ENCODE measurements at places on chromosomes 2 and 18.
A peak's percentile ranks its signal among the peaks of the same experiment; 100 is the strongest.

DNA sequence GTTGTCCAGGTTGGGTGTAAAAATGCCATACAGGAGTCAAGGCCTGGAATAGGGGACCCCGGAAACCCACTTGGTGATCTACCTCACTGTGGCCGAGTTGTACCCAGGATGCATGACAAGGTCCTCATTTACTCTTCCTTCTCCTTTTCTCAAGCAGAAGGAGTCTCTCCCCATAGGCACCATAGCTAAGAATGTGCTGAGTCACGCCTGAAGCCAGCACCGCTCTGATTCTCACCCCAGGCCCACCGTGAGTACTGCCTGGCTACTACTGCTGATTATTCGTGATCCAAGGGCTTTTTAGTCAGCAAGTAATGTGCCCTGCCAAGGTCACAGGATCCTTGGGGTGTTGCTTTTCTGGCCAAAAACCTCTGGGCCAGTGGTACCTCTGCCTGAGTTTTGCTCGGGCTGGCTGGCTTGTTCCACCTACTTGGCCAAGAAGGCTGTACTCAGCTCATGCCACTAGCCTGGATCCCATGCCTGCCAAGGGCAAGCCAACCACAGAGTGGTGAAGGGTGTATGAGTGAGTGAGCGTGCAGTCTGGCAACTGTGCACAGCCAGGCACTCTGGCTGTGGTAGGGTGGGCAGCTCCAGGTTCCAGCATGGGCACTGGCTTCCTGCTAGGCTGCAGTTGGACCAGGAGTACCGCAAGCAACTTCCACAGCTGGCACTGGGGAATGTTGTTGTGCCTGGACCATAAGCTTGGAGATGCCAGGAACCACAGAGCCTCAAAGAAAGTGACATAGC is 650.1 kb upstream of the VRK2 start:
- DNase-seq: no peak

DNA sequence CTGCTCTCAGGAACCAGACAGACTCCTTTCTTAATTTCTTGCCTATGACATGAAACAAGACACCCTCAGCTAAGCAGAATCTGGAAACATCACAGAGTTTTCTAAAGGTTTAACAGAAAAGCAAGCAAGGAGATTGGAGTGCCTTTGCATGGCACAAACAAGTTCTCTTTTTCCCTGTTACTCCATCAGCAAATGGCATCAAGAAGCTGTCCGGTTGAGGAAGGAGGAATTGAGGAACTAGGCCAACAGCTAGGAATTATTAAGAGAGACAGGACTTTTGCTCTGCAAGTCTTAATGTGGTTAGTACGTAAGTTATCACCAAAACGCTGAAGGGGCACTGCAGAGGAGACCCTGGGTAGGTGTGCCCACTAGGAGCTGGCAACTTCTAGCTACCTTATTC is 53.2 kb downstream of the NEB start:
- no peak for DNase-seq

DNA sequence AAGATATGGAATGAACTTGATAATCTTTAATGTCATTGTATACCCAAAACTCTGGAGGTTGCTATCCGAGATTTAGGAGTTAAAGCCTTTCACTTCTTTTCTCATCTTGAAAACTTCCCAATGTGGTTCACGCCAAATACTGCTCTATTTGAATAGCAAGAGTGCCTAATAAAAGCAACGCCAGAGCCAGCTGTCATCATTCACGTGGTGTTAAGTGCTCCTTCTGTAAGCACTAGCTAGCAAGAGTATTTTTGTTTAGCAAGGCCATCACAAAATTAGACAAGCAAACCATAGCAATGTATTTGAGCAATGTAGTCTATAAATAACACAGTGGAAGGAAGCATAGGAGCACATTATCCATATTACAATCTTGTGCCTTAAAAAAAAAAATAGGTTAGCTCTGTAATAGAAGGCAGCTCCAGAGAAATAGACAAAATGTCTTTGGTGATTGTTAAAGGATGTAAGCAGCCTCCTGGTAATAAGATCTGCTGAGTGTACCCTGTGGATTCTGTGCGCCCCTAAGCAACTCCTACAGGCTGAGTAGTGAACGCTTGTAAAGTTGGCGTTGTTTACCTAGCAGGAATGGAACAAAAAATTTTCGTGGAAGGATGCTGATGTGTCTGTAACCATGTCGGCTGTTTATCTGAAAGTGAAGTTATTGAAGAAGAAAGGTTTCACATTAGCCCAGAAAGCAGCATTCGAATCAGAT is 518.0 kb downstream of the CNTNAP5 start:
- no peak for DNase-seq

GRCh38 chr2:213627054-213627710 is 342.9 kb downstream of the SPAG16 start:
- DNase-seq: no peak

DNA sequence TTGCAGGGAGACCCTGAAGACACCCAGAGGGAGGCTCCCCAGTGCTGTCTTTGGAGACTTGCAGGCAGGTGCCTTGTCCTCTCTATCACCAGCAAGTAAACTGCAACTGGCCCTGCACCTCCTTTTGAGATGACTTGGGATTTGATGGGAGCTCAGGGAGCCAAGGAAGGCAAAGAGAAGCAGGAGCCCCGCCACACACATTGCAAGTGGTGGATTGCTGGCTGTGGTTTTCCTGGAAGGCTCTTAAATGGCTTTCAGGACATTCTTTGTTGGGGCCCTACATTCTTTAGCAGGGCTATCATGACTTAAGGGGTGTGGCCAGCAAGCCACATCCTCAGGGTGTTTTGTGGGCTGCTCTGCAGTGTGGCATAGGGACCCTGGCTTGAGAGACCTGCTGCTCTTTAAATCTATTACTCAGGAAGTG is 39.9 kb upstream of the CDC42EP3 start:
- peak; percentile 33 for DNase-seq

- no peak for DNase-seq
These were observed 64.7 kb upstream of the TTC39C start for GRCh38 chr18:23949863-23950262.

GRCh38 chr2:127075821-127076220 is 31.1 kb downstream of the BIN1 start:
- no peak for DNase-seq
